CD4-positive, alpha-beta T cell treated with Interleukin-1 beta for 1 hour (primary cell): ENCODE measurements at places on chromosomes 12 and 14.

- DNase-seq = no peak
Measured at GRCh38 chr14:51561141-51561540, 90.6 kb upstream of the FRMD6 start.

GRCh38 chr12:52261208-52261484 is 13.3 kb upstream of the KRT86 start:
- no peak for DNase-seq

DNA sequence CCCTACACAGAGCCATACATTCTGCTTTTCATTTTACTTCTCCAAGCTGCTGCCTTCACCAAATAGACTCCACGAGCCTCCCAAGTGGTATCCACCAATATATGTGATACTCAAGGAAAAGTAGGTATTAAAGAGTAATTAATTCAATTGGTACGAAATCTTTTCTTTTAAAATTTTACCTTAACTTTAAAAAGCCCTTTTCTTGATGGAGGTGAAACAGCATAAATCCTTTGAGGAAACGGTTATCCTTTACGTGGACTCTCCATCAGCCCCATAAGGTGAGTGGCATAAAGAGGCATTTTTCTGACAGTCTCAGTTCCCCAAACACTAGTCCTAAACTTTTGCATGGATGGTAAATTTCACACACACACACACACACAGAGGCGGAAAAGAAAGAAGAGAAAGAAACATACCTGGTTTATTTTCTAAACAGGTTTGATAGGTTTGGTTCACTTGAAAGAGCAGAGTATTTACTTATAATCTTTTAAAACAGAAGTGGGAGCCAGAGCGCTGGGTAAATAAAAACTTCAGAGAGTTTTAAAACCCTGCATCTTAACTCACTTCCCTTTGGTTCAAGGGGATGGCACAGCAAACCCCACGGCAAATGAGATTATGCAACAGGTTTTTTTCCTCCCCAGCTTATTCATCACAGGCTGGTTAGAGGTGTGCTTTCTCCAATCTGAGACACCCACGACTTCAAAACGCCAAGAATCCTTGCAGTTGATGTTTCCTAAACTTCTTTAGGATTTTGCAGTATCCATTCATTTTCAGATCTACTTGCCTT is 1.9 kb downstream of the DUSP16 start:
- DNase-seq = peak; percentile 88

- DNase-seq = peak; percentile 60
Measured at GRCh38 chr12:12334367-12335040, 15.5 kb downstream of the MANSC1 start.

DNA sequence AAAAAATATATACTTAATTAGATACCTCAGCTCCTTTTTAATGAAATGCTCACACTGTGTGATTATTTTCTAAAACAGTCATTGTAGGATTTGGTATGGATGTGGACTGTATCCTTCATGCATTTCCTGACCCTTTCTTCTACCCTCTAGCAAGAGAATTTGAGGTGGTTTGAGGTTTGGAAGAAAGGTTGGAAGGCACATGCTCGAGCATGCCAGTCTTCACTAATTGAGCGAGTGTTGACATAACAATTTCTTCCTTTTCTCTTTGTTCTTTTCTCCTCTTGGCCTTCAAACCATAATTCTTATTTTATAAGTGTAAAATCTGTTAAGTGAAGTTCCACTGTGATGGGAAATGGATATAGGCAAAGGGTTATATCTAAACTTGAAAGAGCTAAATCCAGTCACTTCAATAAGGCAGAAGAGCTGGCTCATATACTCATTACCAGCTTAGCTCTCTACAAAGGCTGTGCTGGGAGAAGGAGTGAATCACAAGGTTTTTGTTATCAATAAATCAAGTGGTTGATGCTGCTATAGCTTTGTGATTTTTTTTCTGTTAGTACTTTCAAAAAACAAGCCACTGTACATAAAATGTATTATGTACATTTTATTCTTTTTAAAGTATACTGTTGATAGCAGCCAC is 16.2 kb upstream of the PTHLH start:
- no peak for DNase-seq

GRCh38 chr14:106530423-106531107 is 1004.2 kb downstream of the TMEM121 start:
- DNase-seq = peak; percentile 54
